ENCODE measurements at places on chromosomes 7 and 10. TPM values are rescaled to one million over a fixed set of nuclear protein-coding genes. Genes with fewer than 3 reads are reported as not detected.

The LOXL4 gene
- 1.6 TPM for total RNA-seq

The NPC1L1 gene
- total RNA-seq, result 0.06 TPM

The ZNF488 gene
- total RNA-seq, result 11.0 TPM

The MEIG1 gene
- 2.5 TPM for total RNA-seq

The ANKRD61 gene
- total RNA-seq, result 0.50 TPM

The TBC1D12 gene
- 5.9 TPM for total RNA-seq

The DEPP1 gene
- 0.81 TPM for total RNA-seq

The SFRP5 gene
- total RNA-seq, result 1.9 TPM

The GPER1 gene
- 0.89 TPM for total RNA-seq

The CRHR2 gene
- total RNA-seq, result not detected

The ATOH7 gene
- total RNA-seq, result 0.26 TPM

The RARRES2 gene
- total RNA-seq, result not detected

The CYP26A1 gene
- 2.7 TPM for total RNA-seq

The ZC3HAV1L gene
- 6.8 TPM for total RNA-seq

The LRRC18 gene
- total RNA-seq, result not detected

The HOXA1 gene
- total RNA-seq, result 4.0 TPM

The HKDC1 gene
- 21.3 TPM for total RNA-seq

The PTN gene
- total RNA-seq, result not detected

All from A549 treated with RU486 at 1 μM for 4 hours (cell line).